ENCODE measurements at places on chromosomes 2 and 18.

DNA sequence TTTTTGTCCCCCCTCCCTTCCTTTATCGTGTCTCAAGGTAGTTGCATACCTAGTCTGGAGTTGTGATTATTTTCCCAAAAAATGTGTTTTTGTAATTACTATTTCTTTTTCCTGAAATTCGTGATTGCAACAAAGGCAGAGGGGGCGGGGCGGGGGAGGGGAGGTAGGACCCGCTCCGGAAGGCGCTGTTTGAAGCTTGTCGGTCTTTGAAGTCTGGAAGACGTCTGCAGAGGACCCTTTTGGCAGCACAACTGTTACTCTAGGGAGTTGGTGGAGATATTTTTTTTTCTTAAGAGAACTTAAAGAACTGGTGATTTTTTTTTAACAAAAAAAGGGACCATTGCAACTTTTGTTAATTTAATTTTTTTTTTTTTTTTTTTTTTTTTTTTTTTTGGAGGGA lies 2.1 kb downstream of the SOX11 start:
- DNase-seq = no peak

DNA sequence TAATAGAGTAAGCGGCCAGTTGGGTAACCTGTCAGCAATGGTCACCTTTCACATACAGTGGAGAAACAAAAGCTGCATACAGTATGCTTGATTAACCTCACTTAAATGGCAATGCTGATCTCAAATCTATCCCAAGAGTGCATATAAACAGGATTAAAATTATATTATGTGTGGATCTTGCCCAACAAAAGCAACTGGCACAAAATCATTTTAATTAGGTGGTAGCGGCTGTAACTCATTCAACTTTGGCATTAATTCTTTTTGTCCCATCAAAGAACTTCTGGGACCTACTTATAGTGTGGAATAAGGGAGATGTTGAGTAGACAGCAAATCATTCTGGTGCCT lies 167.8 kb upstream of the VRK2 start:
- no peak for DNase-seq

- DNase-seq = no peak
Observed at GRCh38 chr2:1978706-1979105, 234.4 kb upstream of the PXDN start.

- no peak for DNase-seq
Observed at GRCh38 chr2:98084869-98085238, 2.1 kb upstream of the VWA3B start.

DNA sequence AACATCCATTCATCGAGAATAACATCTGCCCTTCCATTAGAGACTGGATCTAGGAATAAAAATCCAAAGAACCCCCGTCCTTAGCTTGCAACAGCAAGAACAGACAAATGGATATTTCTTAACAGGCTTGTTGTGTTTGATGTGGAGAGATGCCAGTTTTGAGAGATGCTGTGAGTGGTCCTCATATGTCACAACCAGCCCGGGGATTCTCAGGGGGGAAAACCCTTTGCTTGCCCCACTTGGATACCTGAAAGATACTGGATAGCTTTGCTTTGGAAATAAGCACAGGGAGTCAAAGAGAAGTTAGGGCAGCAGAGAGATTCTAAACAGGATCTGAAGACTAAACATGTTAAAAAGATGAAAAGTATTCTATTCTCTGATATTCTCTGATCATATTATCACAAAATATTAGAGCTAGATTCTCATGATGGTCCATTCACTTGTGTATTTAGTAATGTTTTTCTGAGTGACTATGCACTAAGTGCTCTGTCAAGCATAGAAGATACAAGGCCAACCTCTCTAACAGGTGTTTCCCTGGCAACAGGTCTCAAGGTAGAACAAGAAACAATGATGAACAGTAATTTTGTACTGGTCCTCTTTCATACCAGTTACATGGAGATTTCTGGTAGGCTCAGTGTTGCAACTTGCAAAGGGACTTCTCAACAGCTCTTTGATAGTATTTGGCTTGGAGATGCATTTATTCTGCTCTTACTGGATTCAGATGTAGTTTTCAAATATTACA lies 348.2 kb downstream of the MYCN start:
- DNase-seq = no peak

- no peak for DNase-seq
Observed at GRCh38 chr18:55845221-55845620, 257.2 kb upstream of the TCF4 start.

- DNase-seq = no peak
Observed at GRCh38 chr2:226782092-226782713, 17.4 kb downstream of the IRS1 start.

GRCh38 chr18:57728941-57729511 lies 74.1 kb downstream of the ATP8B1 start:
- DNase-seq = no peak

DNA sequence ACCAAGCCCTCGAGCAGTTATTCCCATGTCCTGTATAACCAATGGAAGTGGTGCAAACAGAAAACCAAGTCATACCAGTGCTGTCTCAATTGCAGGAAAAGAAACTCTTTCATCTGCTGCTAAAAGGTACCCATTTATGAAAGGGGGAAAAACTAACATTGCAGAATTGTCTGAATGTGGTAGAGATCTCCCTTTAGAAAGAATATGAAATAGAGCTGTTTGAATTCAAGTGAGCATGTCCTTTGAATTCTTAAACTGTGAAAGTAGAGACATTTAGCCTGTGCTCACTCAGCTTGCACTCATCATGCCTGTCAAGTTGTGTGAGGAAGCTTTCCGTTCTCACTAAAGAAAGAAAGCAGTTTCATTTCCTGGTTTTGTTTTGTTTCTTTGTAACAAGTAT lies 87.4 kb downstream of the EML4 start:
- no peak for DNase-seq

DNA sequence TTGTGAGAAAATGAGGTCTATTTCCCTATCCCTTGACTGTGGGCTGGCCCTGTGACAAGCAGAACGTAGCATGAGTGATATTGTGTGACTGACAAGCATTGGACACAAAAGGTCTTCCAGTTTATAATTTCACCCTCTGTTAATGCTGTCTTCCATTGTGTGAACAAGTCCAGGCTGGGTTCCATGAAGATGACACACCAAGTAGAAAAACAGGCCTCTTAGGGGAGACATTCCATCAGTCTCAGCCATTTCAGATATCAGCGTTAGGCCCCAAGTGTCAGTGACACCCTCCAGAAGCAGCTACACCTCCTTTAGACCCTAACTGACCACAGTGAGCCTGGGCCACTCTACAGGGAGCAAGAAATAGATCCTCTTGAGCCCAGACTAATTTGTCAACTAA lies 511.3 kb downstream of the FBXO15 start:
- no peak for DNase-seq

GRCh38 chr2:71528131-71528591 lies 74.8 kb downstream of the DYSF start:
- no peak for DNase-seq

- no peak for DNase-seq
Observed at GRCh38 chr18:24628326-24628725, 167.9 kb downstream of the HRH4 start.

DNA sequence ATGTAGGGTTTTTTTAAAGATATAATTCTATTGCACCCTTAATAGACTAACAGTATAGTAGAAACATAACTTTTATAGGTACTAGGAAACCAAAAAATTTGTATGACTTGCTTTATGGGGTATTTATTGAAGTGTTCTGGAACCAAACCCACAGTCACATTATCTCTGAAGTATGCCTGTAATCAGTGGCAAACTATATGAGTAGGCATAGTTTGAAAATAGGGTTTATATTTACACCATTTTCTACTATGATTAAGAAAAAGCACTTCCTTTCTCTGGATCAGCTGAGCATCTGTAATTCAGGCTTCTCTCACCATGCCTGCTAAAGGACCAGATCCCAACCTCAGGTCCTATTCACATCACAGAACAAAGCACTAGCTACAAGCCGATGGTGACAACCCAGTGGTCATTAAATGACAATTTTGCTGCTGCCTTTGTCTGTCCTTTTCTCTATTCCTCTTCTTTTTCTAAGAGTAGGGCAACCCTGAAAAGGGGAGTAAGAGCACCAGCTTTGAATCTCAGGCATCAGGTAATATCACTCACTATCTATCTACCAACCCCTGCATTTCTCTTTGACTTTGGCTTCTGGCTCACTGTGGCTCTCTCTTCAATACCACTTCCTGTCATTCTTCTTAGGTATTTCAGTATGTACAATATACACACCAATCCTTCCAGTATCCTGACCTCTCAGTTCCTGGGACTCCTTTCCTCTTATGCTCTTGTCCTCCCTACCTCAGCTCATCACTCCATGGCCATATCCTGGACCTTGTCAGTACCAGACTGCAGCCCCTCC lies 14.4 kb downstream of the NEMP2 start:
- no peak for DNase-seq

GRCh38 chr18:24031916-24032315 lies 17.4 kb downstream of the TTC39C start:
- no peak for DNase-seq

- no peak for DNase-seq
Observed at GRCh38 chr18:11747731-11748130, 58.7 kb downstream of the GNAL start.

DNA sequence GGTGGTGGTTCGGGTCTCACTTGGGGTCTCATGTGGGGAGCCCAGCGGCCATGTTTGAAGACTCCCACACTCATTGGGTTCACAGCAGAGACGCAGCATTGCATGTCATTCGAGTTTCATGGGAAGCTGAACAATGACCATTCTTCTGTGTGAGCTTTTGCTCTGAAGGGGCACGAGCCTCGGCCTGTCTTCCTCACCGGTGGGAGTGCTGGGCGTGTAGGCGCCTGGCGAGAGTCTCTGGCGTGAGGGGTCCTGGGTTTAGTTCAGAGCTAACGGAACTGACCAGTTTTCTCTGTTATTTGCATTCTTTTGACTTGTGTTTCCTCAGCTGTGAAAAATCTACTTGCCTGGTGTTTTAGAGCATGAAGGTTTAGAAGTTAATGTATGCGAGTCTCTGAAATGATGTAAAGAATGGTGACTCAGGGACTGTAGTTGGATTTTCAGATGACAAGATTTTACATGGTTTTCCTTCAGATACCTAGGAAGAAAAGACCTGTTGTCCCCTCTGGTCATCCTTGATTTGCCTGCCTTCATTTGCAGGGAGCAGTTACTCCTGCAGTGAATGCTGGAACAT lies 98.1 kb downstream of the ARMC9 start:
- no peak for DNase-seq

DNA sequence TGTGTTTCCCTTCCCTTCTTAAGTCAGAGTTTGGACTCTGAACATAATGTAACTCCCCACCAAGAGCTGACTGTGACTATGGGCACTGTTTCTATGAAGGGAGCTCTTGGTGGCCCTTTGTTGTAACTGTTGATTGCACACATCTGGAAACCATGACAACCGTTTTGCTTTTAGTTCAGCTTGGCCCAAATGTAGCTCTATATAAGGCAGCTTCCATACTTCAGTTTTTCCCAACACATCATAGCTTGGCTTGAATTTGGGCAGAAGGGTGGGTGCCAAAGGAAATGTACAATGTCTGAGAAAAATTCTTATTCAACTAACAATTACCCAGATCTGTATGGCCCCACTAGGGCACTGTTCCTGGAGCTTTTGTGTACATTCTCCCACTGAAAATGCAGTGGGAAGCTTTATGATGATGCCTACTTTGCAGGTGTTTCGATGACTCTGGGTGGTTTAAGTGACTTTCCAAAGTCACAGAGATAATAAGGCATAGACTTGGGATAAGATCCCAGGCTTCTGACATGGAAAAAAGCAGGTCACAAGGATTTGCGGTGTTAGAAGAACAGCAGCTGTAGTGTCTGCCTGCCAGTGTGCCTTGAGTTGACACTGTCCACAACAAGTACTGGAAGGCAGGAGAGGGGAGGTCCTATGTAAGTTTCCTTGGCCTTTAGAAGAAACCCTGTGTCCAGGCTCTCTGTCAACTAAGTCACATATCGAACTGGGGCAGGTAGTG lies 2.4 kb upstream of the CETN1 start:
- DNase-seq = no peak

DNA sequence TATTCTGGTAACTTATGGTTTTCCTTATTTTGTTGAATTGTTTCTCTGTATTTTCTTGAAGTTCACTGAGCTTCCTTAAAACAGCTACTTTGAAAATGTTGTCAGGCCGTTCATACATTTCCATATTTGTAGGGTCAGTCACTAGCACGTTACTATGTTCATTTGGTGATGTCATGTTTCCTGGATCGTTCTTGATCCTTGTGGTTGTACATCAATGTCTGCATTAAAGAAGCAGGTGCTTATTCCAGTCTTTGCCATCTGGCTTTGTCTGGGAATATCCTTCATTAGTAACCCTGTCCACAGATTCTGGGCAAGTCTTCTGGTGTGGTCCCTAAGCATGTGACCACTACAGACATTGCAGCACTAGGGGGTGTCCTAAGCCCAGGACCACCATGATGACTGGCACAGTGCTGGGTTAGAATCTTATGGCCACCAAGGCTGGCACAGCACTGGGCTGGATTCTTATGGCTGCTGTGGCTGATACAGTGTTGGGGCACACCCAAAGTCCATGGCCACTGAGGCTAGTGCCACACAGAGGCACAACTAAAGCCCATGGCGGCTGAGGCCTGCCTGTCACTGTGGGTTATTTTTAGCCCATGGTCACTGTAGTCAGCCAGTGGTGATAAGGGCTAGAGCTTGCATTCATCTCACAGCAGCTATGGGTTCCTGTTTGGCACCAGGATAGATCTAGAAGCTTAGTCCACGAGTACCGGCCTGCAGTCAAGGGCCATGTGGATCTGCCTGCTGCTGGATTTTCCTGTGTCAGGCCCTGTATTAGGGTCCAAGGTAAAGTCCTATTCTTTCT lies 13.2 kb downstream of the VWA3B start:
- no peak for DNase-seq

DNA sequence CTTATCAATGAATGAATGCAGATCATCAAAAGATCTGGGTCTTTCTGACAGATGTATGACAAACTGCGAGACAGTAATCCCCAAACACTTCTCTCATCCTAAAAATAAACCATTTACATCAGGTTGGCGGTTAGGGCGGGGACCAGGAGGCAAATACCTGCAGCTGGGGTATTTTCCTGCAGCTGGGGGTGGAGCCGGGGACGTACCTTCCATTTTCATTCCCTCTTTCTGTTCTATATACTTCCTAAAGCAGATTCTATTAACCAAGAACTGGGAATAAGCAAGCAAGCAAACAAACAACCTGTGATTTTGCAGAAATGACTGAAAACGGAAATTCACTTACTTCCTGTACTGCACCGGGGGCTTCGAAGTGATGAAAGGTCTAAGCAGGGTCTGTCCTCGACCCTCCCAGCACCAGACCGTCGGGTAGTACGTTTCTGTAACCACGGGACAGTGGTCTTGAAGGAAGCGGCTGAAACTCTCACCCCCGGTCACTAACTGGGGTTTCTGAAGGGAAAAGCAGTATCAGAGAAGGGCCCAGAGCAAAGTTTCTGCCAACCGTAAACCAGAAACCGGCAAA lies 1.2 kb downstream of the ABHD3 start:
- no peak for DNase-seq
